ENCODE measurements at places on chromosomes 1 and 21.

DNA sequence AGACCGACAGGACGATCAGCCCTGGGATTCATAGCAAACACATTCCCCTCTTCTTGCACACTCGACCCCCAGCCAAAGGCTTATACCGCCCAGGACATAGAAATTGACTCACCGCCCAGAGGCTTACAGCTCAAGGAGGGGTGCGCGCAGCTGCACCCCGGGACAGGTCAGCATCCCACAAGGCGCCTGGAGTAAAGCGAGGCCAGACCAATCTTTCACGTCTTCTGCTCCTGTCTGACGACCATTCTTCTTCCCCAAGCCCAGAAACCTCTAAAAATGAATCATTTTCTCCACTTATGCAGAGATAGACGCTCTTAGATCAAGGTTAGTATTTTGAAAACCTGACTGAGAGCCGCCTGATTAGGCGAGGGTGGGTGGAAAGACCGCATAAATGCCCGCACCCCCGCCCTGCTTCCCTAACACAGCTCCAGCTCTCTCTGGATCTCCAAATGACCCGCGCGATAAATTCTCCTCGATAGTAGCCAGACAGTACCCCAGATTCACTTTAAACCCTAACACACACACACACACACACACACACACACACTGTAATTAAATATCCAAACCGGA lies 1.9 kb upstream of the LHX8 start:
- no peak for DNase-seq

GRCh38 chr1:203040513-203041275 lies 14.4 kb downstream of the PPFIA4 start:
- DNase-seq, result no peak

GRCh38 chr1:236844499-236845271 lies 49.6 kb downstream of the MTR start:
- peak; percentile 34 for DNase-seq

DNA sequence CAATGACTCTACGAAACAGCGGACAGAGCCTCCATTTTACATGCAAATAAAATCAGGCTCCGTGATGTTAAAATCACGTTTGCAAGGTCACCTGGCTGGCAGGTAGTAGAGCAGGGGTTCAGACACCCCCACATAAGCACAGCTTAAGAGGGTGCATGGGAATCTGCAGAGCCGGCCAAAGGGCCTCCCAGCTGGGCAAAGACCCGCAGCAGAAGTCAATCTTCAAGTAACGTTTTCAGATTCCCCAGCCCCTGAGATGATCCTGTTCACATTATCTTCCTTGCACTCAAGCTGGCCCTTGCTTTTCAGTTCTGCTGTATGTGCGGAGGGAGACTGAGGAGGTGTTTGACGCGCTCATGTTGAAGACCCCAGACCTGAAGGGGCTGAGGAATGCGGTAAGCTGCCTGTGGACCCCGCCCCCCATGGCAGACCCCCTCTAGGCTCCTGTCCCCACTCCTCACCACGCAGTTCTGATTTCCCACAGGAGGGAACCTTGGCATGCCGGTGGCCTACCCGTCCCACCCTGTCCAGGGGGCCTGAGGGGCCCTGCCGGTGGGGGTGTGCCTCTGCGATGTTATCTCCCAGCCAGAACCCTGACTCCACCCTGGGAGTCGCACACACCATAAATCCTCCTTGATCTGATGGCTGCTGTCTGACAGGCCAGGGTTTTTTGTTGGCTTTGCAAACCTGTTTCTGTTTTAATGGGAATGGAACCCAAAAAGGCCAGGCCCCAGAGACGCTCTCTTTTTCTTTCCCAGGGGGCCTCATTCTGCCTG lies 28.2 kb downstream of the GRHL3 start:
- no peak for DNase-seq

GRCh38 chr1:119448127-119448511 lies 33.2 kb downstream of the HSD3B2 start:
- no peak for DNase-seq

Measured in iris pigment epithelial cell (primary cell).